CD4-positive, alpha-beta memory T cell (primary cell): ENCODE measurements at places on chromosomes 13 and 19. TPM values are rescaled to one million over a fixed set of nuclear protein-coding genes. Genes with fewer than 3 reads are reported as not detected.
A peak's percentile ranks its signal among the peaks of the same experiment; 100 is the strongest.

- no peak for DNase-seq
Observed at GRCh38 chr13:83710133-83710515, 172.2 kb downstream of the SLITRK1 start.

DNA sequence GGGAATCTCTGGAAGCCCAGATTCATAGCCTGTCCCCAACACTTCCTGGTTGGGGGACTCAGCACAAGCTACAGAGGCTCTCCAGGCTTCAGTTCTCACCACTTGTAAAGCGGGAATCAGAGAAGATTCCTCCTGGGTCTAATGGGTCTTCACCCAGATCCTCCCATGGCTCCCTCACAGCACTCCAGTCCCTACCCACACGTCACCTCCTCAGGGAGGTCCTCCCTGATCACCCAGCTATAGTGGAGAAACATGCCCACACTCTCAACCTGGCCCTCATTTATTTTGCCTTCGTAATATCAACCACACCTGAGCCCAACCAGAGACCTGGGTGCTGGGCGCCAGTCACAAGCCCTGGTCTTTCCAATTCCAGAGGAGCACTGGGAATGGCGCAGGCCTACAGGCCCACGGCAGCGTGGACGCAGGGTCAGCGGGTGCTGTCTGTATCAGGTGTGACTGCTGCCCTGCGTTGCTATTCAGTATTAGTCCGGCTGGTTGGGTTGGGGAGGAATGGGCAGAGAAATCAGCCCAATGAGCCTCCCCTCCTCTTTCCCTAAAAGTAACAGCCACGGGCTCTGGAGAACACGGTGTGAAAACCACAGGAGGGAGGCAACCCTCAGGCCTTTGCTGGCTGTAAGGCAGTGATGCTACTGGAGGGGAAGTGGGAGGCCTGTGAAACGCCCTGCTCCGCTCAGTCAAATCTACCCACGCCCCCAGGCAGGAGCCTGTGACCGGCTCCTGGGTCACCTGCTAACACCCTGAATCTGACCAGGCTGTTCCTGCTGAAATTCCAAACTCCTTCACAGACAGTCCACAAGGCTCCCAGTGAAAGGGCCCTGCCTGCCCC, 5.2 kb downstream of the AKT2 start:
- no peak for DNase-seq

- no peak for DNase-seq
Observed at GRCh38 chr19:51002089-51002532, 707 bp upstream of the KLK8 start.

DNA sequence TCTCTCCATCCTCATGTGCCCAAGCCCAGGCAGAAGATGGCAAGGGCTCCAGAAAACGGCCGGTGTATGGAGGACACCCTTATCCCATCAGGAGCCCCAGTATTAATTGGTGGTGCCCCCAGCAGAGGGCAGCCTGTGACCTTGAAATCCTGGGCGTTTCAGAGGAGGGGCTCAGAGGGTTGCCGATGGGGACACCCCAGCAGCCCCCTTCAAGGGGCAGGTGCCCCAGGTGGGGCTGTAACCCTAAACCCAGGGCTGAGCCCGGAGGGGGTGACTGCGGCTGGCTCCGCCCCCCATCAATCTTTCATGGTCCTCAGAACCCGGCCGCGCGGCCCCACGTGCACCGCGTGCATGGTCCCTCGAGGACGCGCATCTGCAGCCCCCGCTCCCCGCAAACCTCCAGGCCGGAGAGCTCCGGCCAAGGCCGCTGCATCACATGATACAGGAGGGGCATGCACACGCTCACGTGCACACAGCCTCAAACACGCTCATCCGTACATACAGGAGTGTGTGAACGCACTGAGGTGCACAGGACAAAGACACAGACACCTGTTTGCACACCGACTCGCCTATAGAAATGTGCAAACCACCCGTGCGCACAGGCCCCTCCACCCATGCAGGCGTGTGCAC, 949 bp downstream of the RAB3A start:
- no peak for DNase-seq

DNA sequence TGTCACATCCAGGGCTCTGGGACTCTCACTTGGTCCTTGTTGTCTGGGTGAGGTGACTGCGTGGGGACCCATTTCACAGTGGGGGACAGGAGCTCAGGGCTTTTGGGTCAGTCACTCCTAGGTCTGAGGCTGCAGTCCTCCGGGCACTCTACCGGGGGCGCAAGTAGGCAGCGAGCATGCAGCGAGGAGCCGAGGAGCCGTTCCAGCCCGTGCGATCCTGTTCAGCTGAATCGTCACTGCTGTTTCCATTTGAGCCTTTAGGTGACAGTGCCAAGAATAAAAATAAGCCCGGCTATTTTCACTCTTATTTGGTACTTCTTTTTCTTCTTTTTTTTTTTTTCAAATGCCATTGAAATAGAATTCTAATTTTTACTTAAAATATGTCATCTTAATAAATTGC, 126.5 kb downstream of the ZNF536 start:
- DNase-seq = no peak

- no peak for DNase-seq
Observed at GRCh38 chr19:48969276-48970138, 4.4 kb downstream of the FTL start.

- DNase-seq = no peak
Observed at GRCh38 chr13:97194479-97194878, 27.7 kb upstream of the MBNL2 start.

DNA sequence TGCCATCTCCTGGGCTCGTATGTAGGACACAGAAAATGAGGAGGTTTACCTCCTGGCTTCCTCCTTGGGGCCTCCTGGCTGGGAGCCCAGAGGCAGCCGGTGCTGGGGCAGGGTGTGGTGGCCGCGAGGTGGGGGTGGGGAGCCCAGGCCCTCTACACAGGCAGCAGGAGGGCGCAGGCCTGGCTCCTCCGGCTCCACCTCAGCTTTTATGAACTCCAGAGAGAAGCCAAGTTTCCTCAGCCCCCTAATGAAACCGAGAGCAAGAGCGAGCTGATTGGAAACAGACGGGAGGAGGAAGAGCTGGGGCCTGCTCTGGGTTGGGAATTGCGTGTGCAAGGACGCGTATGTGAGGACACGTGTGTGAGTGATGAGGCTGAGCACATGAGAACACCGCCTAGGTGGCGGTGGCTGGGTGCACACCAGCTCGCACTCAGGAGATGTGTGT, 23.1 kb downstream of the LYL1 start:
- no peak for DNase-seq

GRCh38 chr13:66210677-66211076, 1019.5 kb downstream of the PCDH9 start:
- DNase-seq = no peak

- DNase-seq = no peak
Observed at GRCh38 chr13:78476910-78477309, 126.4 kb downstream of the POU4F1 start.

- peak; percentile 67 for DNase-seq
Observed at GRCh38 chr13:41458187-41458760, 924 bp downstream of the RGCC start.

DNA sequence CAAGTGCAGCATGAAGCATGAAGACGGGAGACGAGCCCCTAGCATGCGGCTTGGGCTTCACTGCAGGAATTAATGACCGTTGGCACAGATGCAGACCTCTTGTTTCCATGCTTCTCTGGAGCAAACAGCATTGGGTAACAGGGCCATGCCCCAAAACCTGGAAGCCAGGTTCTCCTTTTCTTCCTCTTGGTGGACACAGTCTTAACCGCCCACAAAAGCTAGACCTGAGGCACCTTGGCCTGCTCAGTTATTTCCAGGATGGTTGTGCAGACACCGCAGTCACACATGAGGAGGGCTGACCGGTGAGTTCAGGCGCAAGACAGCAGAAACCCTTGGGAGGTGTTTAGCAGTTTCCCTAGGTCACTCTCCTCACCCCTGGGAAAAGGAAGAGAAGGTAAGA, 133.9 kb upstream of the GJB6 start:
- no peak for DNase-seq

GRCh38 chr13:107450431-107450830, 764.9 kb downstream of the LIG4 start:
- DNase-seq = no peak

GRCh38 chr13:47433461-47434005, 536.7 kb upstream of the HTR2A start:
- DNase-seq = no peak

DNA sequence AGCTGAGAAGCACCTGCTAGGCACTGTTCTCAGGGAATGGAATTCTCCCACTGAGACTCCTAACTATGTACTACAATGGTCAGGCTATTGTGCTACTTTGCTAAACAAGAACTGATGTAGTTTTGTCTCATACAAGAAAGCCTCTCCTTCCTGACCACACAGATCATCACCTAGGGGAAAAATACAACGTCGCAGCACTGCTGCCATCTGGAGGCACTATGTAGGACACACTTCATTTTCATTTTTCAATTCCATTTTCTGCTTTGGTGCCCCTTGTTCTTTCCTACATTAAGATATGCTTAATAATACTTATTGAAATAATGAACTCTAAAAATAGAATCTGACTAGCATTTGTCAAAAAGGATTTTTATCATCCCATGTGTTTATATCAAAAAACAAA, 21.1 kb downstream of the PROSER1 start:
- no peak for DNase-seq

- no peak for DNase-seq
Observed at GRCh38 chr13:95547531-95548167, 4.9 kb upstream of the CLDN10 start.

DNA sequence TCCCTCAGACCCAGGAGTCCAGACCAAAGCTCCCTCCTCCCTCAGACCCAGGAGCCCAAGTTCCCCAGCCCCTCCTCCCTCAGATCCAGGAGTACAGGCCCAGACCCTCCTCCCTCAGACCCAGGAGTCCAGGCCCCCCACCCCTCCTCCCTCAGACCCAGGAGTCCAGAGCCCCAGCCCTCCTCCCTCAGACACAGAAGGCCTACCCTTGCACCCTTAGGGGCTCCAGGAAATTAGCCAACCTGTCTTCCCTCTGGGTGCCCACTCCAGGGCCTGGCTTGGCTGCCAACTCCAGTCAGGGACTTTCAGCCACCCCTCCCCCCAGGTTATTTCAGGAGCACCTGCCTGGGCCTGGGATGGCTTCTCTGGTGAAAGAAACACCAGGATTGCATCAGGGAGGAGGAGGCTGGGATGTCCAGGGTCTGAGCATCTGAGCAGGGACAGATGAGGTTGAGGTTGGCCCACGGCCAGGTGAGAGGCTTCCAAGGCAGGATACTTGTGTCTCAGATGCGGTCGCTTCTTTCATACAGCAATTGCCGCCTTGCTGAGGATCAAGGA, at the start of gene FGF21:
FGF21 (plus strand) TSS at position 441 of the 558 bp plus-strand sequence. CDS start 713 bp downstream, outside the sequence.
- no peak for DNase-seq

GRCh38 chr13:109773276-109773675, 13.1 kb downstream of the IRS2 start:
- DNase-seq = no peak

- no peak for DNase-seq
Observed at GRCh38 chr13:112744168-112745021, 54.6 kb downstream of the ATP11A start.

EHD2 gene
- not detected for total RNA-seq

C19orf73 gene
- total RNA-seq = 1.9 TPM

PNMA8B gene
- total RNA-seq = 1.2 TPM

CACNA1A gene
- total RNA-seq = 0.30 TPM

PSG2 gene
- not detected for total RNA-seq

SIGLEC7 gene
- total RNA-seq = 0.25 TPM

OPA3 gene
- total RNA-seq = 9.9 TPM

IL12RB1 gene
- total RNA-seq = 42.1 TPM

FXYD7 gene
- total RNA-seq = 9.6 TPM
